Central memory CD8-positive, alpha-beta T cell (primary cell): ENCODE measurements at places on chromosomes 3 and 15.

DNA sequence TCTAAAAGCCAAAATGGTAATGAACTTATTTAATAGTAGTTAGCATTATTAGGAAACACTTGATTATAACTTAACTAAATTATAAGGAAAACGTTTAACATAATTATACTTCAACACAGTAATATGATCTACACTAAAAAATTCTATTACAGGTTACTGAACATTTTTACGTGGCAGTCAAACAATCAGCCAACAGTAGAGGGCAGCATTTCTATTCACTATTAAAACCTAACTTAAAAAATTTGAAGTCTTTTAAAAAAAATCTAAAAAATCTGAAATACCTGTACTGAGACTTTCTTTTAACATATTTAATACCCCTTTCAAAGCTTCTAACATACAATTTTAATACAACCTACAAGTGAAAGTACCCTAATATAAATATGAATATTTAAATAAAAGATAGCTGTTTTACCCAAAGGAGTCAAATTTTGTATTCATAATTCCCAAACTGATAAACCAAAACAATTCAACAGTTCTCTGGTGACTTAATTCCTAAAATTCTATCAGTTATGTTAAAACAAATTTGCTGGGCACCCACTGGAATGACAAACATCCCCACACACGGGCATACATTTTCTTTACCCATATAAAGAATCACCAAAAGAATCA, 41.5 kb downstream of the DLG1 start:
- DNase-seq, result no peak

GRCh38 chr3:24483873-24484272, 10.8 kb downstream of the THRB start:
- no peak for DNase-seq

DNA sequence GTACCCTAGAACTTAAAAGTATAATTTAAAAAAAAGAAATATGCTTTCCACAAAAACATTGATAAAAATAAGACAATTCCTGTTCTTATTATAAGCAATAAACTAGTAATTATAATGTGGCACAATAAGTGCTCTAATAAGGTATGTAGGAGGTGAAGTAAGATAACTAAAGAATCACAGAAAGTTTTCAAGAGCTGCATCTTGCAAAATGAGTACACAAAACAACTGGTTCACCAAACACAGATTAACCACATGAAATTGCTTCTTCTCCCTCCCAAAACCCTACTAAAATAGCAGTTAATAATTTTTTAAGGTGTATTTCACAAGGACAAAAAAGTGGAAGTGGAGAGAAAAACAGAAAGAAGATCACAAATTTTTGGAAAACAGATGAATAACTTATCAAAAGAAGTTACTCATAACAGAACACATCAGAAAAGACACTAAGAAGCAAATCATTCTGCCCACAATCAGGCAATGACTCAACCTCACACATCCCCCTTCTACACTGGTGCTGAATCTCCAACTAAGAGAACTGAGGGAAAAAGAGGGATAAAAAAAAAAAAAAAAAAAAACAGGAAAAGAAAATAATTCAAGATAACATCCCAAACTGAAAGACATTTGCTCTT, 64.2 kb downstream of the TBC1D5 start:
- no peak for DNase-seq

DNA sequence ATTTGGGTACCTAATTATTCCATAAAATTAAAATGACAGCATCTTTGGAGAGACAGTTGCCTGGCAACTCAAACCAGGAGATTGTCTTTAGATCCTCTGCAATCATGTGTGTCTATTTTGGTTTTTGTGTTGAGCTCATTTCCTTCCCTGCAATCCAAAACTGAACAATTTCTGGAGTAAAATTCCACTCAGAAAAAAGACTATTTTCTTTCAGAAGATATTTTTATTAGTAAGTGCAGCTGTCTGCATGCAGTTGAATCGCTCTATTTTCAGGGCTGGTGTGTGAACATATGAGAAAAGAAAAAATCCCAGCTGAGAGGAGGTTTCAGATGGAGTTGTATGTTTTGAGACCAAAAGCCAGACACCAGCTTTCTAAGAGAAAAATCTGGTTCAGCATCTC, 41.9 kb upstream of the DYNC1LI1 start:
- DNase-seq, result no peak

- DNase-seq, result no peak
Measured at GRCh38 chr3:148642214-148642613, 55.5 kb upstream of the AGTR1 start.
